NCI-H526 treated with DMSO at 0.1 percent for 48 hours (cell line): ENCODE measurements at places on chromosomes 11 and 22.

GRCh38 chr11:63939397-63939891 is 642 bp downstream of the NAA40 start:
- no peak for DNase-seq

- no peak for DNase-seq
Observed at GRCh38 chr11:67494371-67495233, 10.6 kb downstream of the PITPNM1 start.

- DNase-seq: no peak
Observed at GRCh38 chr22:41848468-41848867, 15.6 kb downstream of the SREBF2 start.

DNA sequence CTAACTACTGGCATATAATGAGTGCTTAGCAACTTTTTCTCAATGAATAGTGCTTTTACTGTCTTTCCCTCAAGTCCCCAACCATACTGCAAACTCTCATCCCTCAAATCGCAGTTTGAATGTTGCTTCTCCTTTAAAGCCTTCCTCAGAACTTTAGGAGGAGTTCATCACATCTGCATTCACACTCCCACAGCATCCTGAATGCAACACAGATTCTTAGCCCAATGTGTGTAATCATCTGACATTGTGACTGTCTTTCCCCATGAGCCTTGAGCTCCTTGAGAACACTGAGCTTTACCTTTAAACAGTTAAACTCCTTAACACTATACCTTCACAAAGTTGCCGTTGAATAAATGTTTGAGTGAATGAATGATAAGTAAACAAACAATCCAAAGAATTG is 81.7 kb upstream of the FAM181B start:
- DNase-seq: no peak

DNA sequence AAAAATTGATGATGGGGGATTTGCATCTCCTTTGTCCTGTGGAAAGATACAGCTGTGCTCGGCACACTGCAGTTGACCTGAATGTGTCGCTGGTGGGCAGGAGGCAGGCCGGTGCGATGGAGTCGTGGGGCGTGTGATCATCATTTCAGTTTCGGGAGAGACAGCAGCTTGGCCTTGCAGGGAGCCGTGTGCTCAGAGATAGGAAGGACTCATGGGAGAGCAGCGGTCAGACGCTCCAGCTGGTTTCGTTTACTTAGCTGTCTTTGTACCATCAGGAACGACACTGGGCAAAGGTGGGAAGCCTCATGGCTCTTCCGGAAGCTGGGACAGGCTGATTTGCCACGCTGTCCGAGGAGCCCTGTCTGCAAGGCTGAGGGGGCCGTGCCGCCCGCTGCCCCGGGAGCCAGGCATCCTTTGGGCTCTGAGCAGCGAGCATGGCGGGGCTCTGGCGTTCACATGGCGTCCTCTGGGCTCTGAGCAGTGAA is 32.7 kb downstream of the GRAMD4 start:
- DNase-seq: no peak

- no peak for DNase-seq
Observed at GRCh38 chr11:17098038-17098437, 20.6 kb upstream of the RPS13 start.

GRCh38 chr11:3138178-3139085 is 26.7 kb downstream of the OSBPL5 start:
- DNase-seq: no peak

GRCh38 chr11:72704028-72704782 is 30.0 kb upstream of the PDE2A start:
- DNase-seq: no peak

DNA sequence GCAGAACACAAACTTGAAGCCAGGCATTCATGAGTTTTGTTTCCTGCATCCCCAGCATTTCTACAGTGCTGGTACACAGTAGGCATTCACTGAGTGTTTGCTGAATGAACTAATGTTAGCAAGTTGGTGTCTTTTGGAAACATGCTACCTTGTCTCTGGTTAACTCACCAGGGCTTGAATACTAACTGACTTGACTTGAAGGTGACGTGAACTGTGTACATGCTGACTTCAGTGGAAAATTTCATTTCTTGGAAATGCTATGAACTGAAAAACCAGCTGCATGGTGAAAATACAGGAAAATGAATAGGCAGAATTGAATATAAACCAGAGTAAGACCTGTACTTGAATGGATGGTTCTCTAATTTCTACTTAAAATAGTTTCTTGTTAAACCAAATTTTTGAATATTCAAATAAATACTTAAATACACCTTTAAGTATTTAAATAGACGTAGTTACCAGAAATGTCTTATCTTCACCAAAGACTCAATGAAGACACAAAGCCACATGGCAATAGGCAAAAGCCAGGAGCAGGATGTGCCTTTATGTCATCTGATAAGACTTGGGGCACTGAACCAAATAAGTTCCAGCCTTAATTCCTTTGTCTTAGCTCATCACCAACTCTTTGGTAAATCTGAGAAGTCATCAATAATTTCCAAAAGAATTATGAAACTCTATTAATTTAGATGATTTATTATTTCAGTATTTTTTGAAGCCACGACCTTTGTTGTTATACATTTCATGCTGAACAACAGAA is 39.7 kb upstream of the POU2AF2 start:
- no peak for DNase-seq

- no peak for DNase-seq
Observed at GRCh38 chr11:124470561-124471227, 25.2 kb upstream of the OR8B8 start.

- DNase-seq: no peak
Observed at GRCh38 chr22:50318698-50319411, 8.0 kb downstream of the DENND6B start.

DNA sequence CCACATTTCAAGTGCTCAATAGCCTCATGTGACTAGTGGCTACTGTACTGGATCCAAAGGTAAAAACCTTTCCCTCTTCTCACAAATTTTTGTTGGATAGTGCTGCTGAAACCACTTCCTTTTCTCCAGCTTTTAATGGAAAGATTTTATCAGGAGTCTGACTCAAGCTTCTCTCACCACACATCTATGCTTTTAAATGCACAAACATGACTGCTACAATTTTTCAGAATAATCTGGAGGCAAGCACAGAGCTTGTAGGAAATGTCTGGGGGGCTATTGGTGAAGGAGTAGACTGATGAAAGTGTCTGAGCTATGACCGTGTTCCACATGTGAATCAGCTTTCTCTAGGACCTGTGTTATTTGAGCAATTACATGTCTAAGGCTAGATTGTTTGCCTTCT is 101.1 kb upstream of the FAT3 start:
- no peak for DNase-seq
